ENCODE measurements at places on chromosomes 2 and 18.
A peak's percentile ranks its signal among the peaks of the same experiment; 100 is the strongest.

GRCh38 chr2:237434866-237435311 is 20.9 kb upstream of the COL6A3 start:
- no peak for DNase-seq

- no peak for DNase-seq
Measured at GRCh38 chr2:12796657-12797056, 79.9 kb downstream of the TRIB2 start.

GRCh38 chr2:27016801-27017325 is 15.9 kb upstream of the TMEM214 start:
- peak; percentile 81 for DNase-seq

DNA sequence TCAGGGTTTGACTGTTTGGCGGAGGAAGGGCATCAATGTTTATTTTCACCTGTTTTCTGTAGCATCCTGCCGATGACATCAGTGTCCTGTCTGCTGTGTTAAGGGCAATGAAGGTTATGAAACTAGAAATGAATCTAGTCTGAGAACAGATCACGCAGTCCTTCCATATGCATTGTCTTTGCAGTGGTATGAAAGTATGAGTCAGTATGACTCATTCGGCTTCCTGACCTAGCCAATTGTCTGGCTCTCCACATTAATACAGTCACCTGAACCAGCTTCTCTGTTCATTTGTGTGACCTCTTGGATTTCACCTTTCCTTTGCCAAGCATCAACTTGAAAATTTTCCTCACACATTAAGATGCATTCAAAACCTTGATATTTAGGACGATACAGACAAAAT is 353.8 kb downstream of the RND3 start:
- DNase-seq = no peak

DNA sequence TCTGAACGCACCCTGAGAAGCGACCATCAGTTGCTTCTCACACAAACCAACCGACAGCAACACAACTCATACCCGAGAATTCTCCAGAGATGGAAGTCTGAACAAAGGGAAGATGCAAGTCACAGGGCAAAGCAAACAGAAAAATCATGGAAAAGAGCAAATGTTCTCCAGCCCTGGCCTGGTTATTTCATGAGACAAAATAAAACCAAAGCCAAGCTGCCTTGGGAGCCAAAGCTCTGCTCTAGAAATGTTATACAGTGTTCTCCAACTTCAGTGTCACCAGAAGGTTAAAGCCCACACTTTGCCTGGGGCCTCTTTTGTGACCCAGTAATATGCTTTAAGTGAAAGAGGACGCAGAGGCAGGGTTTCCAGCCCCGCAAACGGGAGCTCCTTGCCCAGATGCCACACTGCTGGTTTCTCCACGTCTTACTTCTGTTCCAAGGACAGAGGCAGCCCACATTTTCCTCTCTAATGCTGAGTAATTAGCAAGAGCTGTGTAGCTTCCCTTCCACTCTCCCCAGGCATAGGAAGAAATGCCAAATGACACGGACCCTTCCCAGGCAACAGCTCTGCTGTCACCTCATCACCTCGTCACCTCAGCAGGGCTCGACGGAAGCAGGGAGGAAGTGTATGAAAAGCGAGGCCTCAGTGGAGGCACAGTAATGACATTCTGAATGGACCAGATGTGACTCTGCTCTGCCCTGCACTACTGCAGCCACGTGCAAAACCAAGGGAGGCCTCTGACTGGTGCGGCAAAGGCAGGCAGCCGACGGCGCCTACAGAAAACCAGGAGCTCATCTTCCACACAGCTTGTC is 64.7 kb downstream of the FBXO15 start:
- DNase-seq = no peak

GRCh38 chr2:85009019-85009618 is 38.2 kb downstream of the KCMF1 start:
- DNase-seq = no peak

GRCh38 chr2:193818801-193819499 is 1624.2 kb upstream of the TMEFF2 start:
- DNase-seq = no peak

DNA sequence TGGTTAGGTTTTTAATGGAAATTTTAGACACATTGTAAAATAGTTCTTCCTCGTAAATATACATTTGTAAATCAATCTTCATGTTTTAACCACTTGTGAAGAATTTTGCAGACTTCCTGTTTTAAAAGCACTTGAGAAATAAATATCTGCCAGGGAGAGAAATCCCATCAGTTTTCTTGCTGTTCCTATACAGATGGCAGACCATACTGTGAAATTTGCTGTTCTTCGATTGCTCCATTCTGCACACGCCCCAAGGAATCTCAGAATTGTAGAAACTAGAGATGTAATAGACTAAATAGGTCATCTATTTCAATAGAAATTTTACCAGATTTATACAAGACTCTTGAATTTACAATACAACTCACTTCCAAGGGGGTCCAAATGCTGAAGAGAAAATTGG is 75.8 kb upstream of the PIK3C3 start:
- no peak for DNase-seq

- peak; percentile 67 for DNase-seq
Measured at GRCh38 chr18:9722691-9723090, 14.6 kb downstream of the RAB31 start.

GRCh38 chr2:33766175-33766574 is 167.1 kb upstream of the FAM98A start:
- DNase-seq = no peak

GRCh38 chr2:120525056-120526046 is 179.4 kb downstream of the INHBB start:
- DNase-seq = no peak

- no peak for DNase-seq
Measured at GRCh38 chr2:228063558-228063957, 117.9 kb downstream of the SPHKAP start.

GRCh38 chr2:77228391-77228790 is 293.8 kb downstream of the LRRTM4 start:
- DNase-seq = peak; percentile 9

DNA sequence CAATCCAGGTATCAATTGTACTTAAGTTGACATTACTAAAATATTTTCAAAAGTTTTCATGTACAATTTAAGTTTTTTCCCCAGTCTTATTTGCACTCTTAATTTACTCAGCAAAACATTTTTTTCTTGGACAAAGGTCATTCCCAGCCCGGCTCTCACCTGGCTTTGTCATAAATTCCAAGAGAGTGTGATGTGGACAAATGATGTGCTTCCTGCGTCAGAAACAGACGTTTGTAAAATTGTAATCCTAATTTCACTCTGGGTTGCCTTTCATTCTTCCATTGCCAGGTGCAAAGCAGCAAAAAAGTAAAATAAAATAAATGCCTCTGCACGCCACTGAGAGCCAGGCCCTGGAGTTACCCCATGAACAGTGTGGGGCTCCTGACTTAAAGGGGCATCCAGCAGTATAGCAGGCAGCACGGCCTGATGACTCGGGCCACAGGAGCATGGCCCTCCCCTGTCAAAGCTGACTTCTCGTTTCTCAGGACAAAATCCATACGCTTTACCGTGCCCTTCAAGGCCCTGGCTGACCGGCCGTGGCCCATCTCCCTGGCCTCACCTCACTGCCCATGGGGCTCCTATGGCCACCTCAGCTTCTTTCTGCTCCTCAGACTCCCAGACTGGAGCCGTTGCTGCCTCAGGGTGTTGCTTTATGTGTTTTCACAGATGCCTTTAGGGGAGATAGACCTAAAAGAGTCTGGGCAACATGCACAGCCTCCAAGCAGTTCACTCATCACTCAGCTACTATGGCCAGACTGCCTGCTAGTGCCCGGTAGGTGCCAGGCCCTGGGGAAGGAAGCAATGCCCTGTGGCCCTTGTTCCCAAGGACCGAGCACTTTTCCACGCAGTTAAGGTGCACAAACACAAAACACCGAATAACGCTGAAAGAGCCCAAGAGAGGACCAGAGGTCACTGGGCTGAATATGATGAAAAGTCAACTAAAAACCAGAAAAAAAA is 7.6 kb upstream of the TMEM185B start:
- no peak for DNase-seq

- no peak for DNase-seq
Measured at GRCh38 chr2:201007584-201007998, 44.1 kb upstream of the ORC2 start.

- no peak for DNase-seq
Measured at GRCh38 chr2:100673691-100674485, 111.1 kb downstream of the PDCL3 start.

DNA sequence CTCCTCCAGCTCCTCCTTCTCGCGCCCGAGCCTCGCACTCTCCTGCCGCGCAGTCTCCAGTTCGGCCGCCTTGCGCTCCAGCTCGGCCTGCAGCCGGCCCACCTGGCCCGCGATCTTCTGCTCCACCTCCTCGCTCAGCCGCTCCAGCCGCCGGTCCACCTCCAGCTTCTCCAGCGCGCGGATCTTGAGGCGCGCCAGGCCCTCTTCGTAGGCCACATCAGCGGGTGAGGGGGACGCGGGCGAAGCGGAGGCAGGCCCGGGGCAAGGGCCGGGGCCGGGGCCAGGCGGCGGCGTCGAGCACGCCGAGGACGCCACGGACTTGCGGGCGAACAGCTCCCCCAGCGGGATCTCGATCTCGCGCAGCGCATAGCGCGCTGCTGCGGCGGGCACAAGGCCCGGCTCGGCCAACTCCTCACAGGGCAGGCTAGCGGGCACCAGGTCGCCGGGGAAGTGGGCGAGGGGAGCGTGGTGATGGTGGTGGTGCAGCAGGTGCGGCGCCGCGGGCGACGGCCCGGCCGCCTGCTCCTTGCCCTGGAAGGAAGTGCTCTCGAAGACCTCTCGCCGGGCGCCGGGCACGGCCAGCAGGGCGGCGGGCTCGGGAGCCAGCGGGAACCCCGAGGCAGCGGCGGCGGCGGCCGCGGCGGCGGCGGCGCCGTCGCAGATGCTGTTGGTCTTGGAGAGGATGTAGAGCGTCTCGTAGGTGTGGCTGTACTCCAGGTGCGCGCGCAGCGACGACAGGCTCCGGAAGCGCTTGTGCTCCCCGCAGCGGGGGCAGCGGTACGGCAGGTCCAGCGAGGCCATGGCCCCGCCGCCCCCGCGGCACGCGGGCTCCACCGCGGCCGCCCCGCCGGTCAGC is 15.2 kb downstream of the FBXO41 start:
- peak; percentile 84 for DNase-seq

DNA sequence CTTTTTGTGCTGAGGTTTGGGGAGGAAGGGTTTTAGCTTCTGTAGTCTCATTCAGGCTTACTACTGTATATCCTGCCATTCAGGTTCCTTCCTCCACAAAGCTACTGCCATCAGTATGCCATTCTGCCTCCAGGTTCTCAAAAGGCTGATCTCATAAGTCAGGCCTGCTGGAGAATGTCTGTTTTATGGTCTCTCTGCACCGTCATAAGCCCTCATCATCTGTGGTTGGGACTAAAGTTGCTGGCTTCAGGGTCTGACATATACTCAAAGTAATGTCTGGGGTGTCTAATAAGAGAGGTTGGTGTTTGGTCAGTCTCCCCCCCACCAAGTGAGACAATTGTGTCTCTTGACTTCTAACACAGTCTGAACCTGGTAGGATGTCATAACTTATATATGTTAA is 36.2 kb upstream of the CCBE1 start:
- no peak for DNase-seq

GRCh38 chr2:120856421-120856862 is 120.8 kb downstream of the GLI2 start:
- DNase-seq = no peak

DNA sequence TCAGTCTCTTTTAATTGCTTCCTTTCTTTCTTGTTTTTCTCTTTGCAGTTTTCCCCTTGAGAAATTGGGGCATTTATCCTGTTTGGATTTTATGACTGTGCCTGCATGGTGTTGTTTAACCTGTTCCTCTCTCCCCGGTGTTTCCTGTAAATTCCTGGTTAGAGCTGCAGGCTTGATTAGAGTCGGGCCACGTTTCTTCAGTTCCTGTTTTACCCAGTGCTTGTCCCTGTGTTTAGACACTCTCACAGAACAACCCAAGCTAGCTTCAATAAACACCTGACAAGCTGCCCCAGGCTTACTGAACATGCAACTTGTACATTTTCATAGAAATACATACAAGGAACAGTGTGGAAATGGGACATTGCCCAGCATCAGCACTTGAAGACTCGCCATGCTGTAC is 53.9 kb downstream of the NGEF start:
- no peak for DNase-seq

- DNase-seq = no peak
Measured at GRCh38 chr18:47899107-47899840, 31.2 kb downstream of the SMAD2 start.

DNA sequence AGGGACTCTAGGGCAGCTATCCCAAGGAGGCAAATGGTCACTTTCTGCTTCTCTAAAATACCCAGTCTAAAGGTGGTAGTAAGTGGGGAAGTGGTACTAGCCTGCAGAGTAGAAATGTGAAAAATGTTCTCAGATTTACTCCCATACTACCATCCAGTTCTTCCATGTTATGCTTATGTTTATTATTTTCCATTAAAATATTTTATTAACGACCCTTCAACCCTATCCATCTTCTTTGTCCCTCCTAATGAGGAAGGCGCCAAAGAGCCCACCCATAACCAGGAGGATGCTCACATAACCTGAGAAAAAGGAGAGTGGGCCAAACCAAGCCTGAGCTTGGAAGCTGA is 153.5 kb downstream of the ANTXR1 start:
- DNase-seq = no peak
